ENCODE measurements at places on chromosomes 4 and X.
A peak's percentile ranks its signal among the peaks of the same experiment; 100 is the strongest.

- no peak for DNase-seq
Measured at GRCh38 chrX:48896611-48897011, 957 bp downstream of the TIMM17B start.

GRCh38 chr4:184861047-184861446 lies 35.3 kb upstream of the ACSL1 start:
- no peak for DNase-seq

DNA sequence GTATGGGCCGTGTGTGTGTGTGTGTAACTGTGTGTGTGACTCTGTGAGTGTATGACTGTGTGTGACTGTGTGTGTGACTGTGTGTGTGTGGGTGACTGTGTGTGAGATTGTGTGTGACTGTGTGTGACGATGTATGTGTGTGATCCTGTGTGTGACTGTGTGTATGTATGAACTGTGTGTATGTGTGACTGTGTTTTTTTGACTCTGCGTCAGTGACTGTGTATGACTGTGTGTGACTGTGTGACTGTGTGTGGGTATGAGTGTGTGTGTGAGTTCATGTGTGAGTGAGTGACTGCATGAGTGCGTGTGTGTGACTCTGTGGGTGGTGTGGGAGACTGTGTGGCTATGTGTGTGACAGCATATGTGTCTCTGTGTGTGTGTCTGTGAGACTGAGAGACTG lies 81.8 kb downstream of the ZNF718 start:
- DNase-seq = no peak

GRCh38 chr4:36316607-36317006 lies 35.2 kb downstream of the DTHD1 start:
- no peak for DNase-seq

GRCh38 chrX:17633546-17633945 lies 103.7 kb upstream of the SCML1 start:
- DNase-seq = no peak

DNA sequence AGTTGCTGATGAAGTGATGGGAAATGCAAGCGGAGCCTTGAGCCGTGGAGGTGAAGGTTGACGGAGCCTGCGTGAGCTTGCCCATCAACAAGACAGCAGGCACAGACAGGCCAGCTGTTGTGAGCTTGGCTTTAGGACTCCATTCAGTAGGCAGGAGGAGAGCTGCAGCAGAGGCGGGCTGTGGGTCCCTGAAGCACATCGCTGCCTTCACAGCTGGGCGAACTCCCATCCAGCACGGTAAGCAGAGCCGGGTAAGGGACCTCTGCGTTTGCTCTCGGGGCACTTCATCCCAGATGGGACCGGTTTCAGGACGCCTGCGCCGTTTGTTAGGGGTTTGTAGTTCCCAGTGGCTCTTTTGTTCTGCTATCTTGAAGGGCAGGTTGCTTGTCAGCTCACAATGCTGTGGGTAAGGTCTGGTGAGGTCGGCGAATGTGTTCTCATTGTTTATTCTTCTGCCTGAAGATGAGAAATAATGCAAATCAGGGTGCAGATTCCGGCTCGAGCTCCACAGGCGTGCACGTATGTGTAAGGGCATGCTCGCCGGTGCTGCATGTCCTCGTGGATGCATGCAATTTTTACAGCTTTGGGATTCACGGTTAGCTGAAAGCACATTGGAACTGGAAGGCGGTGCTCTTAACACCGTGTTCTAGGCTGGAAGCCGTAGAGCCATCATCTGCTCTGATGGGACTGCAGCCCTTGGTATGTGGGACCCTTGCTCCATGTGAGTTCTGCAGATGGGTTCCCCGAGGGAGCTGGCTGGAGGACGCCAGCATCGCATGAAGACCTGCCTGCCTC lies 54.6 kb upstream of the CLDN34 start:
- no peak for DNase-seq

DNA sequence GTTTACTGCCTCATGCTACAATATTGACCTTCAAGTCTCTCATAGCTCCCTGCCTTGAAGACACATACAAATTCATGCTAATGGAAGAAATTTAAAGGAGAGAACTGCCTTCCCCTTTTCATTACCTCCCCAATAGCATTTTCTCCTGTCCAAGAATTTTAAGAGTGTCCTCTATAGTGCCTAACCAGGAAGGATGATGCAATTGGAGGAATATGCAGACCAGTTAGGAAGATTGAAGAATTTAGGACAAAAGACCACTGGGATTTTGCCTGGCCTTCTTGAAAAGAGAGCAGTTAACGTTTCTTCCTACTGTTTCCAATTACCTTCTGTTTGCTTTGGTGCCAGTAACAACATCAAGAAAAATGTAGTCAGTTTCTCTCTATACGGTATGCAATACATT lies 443.9 kb downstream of the INPP4B start:
- DNase-seq = no peak

DNA sequence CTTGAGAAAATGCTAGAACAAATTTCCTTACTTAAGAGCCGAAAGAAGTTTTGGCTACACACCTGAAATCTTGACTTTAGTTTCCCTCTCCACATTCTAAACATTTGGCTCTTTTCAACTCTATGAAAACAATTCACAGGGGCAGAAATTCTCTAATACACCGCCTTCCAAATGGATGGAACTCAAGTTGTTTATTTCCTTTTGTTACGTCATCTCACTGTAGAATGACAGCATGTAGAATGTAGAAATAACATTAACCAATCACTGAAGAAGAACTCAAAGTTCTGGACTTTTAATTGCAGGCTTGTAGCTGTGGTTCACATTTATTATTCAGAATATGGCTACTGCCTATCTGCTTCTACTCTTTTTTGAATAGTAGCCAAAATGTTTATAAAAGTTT lies 1.9 kb downstream of the DMP1 start:
- DNase-seq = no peak

- no peak for DNase-seq
Measured at GRCh38 chr4:140291259-140291658, 82.2 kb upstream of the SCOC start.

DNA sequence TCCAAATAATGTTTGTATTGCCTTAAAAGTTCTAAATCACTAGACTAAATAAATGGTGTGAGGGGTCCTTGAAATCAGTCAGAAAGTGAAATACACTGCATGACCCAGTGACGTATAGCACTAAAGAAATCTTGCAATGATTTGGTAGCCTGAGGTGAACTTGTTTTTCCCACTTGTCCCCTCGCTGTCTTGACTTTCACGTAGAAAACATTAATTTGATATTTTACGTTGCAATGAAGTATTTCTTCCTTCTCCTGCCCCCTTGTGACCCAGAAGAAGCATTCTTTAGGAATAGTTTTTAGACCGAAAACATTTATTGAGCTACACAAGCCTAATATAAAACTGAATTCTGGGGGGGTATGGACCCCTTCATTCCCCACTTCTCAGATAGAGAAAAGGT lies 3.7 kb downstream of the KLB start:
- no peak for DNase-seq

GRCh38 chrX:133676344-133677122 lies 261.2 kb upstream of the GPC4 start:
- DNase-seq = no peak

GRCh38 chr4:54937501-54937900 lies 187.9 kb downstream of the KDR start:
- DNase-seq = no peak

- peak; percentile 43 for DNase-seq
Measured at GRCh38 chrX:153573984-153574383, 25.0 kb downstream of the CCNQ start.

DNA sequence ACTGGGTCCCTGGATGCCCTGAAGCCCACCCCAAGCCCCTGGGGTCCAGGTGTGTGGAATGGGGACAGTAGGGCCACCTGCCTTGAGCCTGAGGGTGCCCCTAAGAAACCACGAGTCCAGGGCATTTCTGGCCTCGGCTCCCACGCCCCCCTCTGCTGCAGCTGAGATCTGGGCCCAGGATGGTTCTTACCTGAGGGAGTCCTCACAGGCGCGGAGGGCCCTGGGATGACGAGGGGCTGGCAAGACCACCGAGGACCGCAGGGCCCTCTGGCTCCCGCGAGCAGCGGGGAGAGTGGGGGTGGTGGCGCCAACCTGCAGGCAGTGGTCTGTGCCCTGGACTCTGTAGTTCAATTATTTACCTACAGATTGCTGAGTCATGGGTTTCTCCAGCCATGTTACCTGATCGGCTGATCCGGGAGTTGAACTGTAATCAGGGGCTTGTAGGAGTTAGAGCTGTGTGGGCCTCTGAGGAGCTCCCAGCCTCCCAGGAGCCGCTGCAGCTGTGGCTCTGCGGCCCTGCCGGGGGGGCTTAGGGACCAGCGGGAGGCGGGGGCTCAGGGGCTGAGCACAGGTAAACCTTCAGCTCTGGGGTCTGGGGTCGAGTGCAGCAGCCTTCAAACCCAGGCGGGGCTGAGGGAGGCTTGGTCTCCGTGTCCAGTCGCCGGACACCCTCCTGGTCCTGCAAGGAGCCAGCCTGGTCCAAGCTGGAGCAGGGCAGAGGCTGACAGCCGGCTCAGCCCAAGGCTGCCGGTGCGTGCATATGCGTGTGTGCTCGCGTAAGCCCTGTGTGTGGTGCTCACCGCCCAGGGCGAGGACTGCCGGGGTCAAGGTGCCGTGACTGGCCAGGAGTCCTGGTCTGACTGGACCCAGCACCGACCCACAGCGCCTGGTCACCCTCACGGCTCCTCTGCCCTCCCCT lies at the start of gene SLC26A1:
Gene SLC26A1 (minus strand): TSS at position 294 of the 919 bp plus-strand sequence. CDS start 1,701 bp downstream, outside the sequence.
- DNase-seq = no peak

- DNase-seq = no peak
Measured at GRCh38 chr4:120299631-120300030, 233.0 kb upstream of the MAD2L1 start.

- DNase-seq = peak; percentile 41
Measured at GRCh38 chr4:151045907-151046306, 30.8 kb upstream of the LRBA start.

DNA sequence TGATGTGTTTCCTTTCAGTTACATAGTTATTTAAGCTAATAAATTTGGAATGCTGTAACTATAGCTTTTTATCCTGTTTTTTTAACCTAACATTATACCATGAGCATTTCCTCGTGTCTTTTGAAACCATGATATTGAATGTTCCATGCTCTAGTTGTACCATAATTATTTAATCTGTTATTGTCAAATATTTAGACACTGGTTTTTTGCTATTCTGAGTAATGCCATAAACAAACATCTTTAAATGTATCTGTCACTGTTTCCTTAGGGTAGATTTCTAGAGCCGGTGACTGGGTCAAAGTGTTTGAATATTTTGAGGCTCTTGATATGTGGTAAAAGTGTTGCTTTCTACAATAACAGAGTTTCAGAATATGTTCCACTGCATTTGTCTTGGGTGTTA lies 5.4 kb downstream of the IGBP1 start:
- DNase-seq = no peak

GRCh38 chr4:10079912-10080588 lies 36.5 kb downstream of the WDR1 start:
- DNase-seq = peak; percentile 18

DNA sequence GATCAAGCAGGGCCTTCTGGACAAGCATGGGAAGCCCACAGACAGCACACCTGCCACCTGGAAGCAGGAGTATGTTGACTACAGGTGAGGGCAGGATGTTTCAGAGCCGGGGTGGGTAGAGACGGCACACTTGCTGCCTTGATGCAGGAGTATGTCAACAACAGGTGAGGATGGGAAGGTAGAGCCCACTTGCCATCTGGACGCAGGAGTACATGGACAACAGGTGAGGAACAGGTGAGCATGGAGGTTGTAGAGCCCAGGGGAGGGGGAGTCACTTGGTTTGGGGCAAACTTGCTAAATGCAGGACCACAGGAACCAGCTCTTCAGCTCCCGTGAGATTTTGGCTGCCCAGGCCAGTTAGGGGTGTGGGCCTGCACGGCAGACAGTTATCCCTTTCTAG lies 12.0 kb downstream of the DKC1 start:
- no peak for DNase-seq

DNA sequence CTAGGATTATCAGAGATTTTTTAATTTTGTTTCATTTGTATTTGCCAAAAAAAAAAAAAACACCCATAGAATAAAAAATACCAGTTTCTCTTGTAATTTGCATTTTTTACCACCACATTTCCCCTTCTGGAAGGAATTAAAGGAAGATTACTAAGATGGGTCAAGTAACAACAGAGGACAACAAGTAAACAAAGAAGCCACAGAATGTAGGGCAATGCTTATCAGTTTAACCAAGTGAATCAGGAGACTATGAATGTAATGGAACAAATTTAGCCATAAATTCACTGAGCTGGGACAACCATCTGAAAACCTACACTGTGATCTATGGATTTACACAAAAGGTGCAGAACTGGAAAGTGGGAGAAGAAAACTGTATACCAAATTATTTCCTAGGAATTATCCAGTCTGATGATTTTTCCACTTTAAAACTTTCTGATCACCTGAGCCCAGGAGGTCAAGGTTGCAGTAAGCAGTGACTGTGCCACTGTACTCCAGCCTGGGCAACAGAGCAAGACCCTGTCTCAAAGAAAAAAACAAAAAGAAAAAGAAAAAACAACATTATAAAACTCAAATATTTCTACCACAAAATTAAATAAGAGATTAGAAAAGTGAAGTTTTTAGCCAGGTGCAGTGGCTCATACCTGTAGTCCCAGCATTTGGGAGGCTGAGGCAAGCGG lies 32.4 kb downstream of the LRBA start:
- no peak for DNase-seq

DNA sequence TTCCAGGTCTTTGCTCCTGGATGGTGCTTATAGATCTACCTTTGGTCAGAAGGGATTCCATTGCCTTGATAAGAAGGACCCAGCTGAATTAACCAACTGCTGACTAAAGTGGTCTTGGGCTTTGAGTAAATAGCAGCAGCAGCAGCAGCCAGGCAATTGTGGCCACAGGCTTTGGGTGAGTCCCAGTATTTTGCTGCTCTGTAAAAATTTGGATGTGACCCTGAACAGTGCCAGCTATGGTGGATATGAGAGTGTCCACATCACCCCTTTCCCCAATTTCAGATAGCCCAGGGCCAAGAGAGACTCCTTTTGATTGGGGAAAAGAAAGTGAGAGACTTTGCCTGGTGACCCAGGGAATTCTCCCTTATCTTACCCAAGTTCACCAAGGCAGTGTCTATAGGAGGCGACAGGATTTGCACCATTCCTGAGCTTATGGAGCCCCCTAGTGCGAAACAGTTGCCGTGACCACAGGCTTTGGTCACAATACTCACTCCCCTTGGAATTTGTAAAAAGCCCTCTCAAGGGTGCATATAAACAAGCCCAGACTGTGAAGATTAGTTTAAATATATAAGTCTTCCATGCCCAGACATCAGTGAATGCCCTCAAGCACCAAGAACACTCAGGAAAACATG lies 518.0 kb downstream of the TMA16 start:
- DNase-seq = peak; percentile 3

DNA sequence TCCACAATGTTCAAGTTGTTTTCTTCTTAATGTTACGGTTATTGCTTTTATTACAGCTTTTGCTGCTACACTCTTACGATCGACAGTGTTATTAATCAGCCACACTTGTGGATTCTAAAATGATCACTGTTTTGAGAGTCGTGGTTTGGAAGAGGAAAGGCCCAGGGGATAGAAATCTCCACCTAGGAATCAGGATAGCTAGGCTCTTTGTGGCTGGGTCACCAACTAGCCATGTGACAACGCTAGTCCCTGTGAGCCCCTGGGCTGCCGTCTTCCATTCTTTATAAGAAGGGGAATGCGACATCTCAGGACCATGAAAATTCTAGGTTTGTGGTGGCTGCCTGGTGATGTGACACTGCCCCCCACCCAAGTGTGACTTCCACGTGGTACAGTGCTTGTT lies 380 bp downstream of the SLC34A2 start:
- DNase-seq = no peak

- DNase-seq = peak; percentile 48
Measured at GRCh38 chr4:184384056-184384809, 90.1 kb downstream of the IRF2 start.
